ENCODE measurements at places on chromosomes 5 and 9. TPM values are rescaled to one million over a fixed set of nuclear protein-coding genes. Genes with fewer than 3 reads are reported as not detected.

- no peak for DNase-seq
Measured at GRCh38 chr5:135831439-135831838, 3.0 kb upstream of the SLC25A48 start.

DNA sequence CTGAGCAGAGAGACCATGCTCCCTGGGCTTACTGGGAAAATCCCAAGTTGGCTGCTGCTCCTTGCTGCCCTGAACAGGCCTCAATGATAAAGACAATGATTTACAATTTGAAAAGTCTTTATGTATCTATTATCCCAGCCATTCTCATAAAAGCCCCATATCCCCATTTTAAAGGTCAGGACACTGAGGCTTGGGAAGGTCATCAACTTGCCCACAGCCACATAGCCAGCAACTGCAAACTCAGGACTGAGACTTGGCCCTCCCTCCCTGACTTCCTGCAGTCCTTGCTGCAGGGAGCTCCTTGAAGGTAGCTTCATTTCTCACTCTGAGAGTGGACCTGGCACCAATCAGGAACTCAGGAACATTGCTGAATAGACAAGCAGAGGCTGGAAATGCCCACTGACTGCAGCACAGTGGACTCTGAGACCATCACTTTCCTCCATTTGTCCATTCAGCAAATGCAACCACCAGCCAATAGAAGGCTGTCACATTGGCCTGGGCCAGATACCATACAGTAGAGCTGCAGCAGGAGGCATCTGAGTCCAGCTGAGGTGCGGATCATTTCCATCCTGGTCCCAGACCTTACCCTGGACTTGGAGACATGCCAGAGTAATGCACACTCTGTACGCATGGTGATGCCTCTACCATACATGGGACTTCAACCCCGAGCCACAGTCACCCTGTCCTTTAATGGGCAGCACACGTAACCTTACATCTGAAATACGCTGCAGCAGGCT lies 18.3 kb downstream of the TNIP1 start:
- DNase-seq, result no peak

DNA sequence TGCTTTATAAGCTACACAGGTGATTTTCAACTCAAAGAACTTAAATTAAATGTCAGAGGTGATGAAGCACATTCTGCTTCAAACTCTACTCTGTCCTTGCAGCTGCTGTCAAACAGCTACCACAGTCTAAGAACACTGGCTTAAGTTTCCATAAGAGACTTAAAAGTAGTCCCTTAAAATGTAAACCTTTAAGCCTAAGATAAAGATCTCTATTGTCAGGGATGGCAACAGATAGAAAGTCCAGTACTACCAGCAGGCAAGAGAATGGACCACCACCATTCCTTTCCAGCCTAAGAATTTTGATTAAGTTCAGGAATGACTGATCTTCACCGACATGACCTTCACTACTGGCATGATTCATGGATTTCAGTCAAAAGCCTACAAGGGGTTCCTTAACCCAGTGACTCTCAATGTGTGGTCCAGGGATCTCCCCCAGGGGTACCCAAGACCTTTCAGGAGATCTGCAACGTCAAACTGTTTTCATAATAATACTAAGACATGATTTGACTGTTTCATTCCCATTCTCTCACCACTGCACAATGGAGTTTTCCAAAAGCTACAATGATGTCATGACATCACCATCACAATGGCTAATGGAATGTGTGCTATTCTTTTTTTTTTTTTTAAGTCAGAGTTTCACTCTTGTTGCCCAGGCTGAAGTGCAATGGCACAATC lies 41.1 kb upstream of the PLPP6 start:
- no peak for DNase-seq

DNA sequence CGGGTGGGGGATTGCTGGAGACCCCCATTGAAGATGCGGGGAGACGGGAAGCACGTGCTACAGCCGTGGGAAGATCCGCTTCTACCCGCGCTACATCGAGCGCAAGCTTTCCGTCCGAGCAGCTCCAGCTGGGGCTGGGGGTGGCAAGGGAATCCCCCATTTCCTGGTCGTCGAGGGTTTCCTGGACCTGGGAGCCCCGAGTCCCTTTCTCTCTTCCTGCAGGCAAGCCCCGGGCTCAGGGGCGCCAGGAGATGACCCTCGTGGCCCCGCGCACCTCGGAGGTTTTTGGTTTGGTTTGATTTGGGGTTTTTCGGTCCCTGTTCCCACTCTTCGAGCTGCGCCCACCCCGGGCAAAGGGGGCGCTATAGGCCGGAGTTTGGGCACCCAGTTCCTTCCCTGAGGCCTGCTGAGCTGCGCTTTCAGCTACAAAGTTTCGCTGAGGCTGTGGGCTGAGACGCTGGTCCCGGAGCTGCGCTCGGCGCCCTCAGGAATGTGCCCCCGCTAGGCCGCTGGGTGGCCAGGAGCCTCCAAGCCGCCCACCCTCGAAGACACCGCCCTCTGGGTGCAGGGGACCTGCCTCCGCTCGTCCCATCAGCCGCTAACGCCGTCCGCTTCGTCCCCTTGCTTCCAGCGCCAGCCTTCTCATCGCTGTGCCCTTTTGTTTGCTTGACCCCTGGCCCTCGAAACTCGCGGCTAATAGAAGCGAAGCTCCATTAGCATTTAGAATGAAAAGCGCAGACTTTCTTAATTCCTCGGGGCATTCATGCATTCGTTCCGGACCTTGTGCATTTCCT lies 2.9 kb downstream of the NR4A3 start:
- peak; percentile 81 for DNase-seq

DNA sequence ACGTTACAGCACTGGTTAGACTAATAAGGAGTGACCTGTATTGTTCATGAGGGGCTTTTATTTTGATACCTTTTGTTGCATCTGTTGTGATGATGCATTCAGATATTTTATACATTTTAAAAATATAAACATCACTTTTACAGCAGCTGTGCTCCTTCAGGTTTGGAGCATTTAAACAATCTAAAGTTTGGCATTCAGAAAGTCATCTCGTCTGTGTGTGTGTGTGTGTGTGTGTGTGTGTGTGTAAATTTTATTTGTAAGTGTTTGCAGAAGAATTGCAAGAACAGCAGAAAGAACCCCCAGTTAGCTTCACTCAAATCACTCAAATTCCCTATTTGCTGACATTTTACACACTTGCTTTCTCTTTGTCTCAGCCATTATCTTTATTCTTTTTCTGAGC lies 87.4 kb downstream of the ERCC6L2 start:
- DNase-seq, result no peak

Gene DEPDC1B
- 49.0 TPM for total RNA-seq
